Aorta (tissue), 5 donors: ENCODE measurements at places on chromosomes 2 and 18.
A peak's percentile ranks its signal among the peaks of the same experiment; 100 is the strongest.

- no peak for DNase-seq
Observed at GRCh38 chr2:69620870-69621269, 22.7 kb downstream of the AAK1 start.

- no peak for DNase-seq
Observed at GRCh38 chr2:205197468-205198139, 484.7 kb upstream of the NRP2 start.

DNA sequence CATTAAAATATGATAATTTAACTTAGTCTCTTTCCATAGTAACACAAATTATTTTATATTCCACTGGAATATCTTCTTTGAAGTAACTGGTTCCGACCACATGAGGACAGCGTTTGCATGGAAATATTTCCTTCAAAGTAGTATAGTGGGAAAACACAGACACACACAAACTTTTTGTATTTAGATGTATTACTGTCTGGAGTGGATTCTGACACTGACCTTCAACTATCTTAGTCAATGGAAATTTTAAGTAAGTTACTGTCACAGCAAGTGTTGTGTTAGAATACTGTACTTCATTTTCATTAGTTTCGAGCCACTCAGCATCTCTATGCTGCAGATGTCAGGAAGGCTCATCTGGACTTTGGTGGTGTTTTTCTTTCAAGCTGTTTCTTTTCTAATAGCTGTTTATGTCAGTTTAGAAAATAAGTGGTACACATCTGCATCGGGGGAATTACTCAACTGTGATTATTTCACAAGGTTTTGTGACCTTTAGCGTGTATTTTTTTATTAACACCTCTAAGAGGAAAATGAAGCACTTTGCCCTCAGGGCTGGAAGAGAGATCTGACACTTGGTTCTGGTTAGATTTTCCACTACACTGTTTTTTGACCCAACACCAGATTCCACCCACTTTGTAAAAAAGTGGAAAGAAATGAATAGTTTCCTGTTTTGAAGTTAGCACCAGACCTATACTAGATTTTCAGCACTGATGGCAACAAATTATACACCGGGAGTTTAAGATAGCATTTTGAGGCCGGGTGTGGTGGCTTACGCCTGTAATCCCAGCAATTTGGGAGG, 18.9 kb upstream of the THOC1 start:
- DNase-seq: no peak

DNA sequence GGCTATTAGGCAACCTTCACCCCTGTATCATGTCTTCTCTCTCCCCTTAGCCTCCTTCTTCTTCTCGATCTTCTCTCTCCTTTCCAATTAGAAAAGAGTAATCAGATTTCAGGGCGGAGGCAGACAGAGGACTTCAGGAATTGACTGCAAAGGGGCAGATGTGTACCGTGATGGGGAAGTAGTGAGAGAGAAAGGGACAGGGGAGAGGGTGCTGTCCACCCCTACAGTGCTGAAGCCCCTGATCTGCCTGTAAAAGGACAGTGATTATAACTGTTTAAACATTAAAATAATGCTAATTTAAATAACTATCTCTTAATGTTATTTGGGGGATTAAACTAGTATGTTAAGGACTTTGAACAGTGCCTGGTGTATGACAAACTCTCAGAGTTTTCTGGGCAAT, 178.5 kb downstream of the ACTR3 start:
- no peak for DNase-seq

DNA sequence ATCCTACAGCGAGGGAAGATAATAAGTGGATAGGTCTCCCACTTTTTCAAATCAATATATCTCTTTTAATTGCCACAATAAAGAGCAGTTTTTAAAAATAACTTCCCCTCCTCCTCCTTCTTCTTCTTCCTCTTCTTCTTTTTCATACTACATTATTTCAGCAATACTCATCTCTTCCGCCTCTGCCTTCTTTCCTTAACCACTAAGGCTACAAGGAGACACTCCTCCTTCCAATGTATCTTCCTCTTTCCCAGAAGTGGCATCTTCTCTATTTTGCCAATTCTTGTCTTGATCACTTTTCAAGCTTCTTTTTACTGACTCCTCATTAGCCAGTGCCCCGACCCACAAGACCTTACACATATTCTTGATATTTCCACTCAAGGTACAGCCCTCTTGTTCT, 546.6 kb upstream of the CHAC2 start:
- DNase-seq: no peak

DNA sequence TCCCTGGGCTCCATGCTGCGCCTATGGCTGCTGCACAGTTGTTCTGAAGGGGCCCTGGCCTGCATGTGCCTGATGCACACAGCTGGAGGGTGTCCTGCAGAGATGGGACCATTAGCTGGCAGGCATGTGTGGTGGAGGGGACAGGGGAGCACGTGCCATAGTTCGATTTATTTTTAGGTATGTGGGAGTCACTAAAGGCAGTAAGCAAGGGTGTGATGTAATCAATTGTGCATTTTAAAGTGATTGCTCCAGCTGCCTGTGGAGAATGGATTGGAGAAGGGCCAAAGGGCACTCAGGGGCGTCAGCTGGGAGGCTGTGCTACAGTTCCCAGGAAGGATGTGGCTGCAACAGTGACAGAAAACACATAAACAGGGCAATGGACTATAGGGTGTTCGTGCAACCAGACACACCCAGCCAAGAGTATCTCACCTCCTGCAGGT, 205.1 kb downstream of the ARL4C start:
- DNase-seq: no peak

- DNase-seq: no peak
Observed at GRCh38 chr2:139403948-139404347, 623.8 kb upstream of the NXPH2 start.

DNA sequence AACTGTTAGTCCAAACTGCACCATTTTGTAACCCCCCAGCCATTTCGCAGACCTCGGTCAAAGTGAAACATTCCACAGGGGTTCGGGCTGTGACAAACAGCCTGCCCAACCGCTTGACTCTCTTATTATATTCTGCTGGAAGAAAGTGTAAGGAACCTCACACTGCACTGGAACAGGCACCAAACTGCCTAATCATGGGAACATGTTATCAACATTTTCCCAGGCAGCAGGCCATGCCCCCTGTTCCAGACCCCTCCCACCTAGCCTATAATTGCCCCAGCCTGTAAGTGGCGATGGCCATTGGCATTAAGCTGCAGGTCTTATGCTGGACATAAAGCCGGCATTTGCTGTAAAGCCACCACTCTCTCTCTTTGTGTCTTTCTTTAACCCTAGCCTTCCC, 16.9 kb downstream of the LYG2 start:
- DNase-seq: no peak

- DNase-seq: no peak
Observed at GRCh38 chr2:230335864-230336506, 9.0 kb downstream of the SP140L start.

DNA sequence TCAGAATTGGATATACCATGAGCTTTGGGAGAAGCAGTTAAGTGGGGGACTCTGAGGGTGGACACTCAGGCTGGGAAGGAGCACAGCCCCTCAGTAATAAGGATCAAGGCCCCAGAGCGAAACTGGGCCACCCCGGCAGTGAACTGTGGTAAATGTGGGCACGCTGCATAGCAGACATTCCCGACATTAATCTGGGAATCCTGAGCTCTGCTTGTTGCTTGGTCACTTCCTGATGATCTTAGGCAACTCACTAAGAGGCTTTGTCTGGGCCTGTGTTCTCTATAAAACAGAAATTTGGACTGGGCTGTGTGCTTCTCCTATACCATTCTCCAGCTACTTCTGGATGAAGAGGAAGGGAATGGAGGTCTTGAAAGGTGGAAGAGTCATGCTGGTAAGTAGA, 4.8 kb downstream of the TGFBRAP1 start:
- DNase-seq: no peak

DNA sequence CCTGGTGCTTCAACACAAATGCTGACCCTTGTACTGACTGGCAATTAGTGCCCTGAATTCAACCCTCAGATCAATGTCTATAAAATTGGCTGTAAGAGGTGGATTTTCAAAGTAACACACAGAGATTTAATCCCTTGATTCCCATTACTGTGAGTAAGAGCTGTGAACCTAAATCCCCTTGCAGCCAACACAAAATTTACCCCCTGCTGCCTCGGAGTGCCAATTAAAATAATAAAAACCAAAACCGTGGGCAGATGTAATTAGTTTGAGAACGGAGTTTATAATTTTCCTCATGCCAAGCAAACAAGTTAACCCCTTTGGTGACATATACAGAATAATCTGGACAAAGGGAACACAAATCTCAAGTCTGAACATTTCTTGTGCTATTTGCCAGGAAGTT, 55.8 kb upstream of the REV1 start:
- no peak for DNase-seq

DNA sequence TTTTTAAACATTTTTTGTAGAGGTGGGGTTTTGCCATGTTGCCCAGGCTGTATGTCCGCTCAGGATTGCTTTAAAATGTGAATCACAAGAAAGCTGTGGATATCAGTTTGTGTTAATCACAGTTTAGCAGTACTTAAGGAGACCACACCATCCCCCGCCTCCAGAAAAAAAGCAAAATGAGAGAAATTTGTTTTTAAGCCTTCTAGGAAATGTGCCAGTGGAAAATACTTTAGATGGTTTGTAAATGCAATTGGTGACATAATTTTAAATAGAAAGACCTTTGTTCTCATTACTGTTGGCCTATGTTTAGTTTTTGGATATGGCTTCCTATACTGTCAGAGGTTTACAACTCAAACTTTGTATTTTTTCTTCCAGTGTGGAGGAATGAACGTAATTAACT, 27.0 kb downstream of the GCA start:
- DNase-seq: no peak

DNA sequence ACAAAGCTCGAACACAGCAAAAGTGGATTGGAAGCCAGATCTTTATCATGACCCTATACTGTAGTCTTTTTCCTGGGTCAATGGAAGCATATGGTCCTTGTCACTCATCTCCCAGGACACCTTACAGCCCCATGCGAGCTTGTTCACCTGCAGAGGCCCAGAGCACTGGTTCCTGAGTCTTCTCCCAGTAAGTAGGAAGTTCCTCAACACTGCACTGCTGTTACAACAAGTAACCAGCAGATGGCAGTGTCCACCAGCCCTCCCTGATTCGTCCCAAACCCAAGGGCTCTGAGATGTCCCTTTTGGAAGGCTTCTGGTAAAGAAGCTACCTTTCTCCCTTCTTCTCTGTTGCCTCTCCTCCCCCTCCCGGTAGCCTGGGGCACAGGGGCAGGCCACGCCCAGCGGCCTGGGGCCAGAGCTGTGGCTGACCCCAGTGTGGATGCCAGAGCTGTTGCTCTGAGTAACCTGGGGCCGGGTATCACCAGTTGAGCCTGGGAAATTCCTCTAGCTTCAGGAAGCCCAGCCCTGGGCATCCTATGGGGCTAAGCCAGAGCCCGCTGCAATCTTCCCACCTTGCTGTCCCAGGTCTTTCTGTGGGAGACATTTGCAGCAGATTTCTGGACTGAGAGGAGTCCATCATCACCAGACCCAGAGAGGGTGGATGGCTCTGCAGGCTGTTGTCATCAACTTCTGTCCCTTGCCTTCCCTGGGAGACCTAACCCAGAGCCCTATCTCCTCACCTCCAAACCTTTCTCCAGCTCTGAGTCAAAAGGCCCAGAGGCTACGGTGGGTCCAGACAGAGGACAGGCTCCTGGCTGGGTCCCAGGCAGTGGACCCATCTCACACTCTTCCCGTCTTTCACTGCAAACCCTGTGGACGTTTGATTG, 5.3 kb upstream of the GDF7 start:
- DNase-seq: no peak

DNA sequence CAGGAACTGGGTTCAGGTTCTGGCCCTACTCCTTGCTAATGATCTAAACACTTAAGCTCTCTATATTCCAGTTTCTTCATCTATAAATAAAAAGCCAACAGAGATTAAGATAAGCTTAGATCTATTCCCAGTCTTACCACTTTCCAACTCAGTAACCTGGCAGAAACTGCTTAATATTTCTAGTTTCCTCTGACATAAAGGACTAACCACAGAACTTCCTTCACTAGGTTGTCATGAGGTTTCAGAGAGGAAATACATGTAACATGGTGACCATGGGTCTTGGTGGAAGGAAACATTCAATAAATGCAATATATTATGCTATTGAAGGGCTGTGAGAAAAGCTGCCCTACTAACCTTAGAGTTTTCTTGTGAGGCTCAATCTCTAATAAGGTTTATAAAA, 114.4 kb upstream of the PDE1A start:
- DNase-seq: no peak

DNA sequence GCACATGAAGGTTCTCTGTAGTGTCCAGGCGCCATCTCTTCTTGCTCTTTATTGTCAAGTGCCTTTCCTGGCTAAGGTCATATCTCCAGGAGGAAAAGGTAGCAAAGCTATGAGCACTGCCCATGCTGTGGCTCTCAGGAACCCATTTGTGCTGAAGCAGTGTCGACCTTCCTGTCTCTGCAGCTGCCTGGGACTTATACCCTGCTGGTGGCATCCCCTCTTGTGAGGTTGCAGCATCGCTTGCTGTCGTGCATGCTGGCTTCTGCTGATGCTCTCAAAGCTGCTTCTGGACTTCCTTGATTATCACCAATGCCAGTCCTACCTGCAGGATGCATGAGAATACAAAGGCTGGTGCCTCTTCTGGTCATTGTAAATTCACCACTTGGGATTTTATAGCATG, 22.1 kb upstream of the PTPN2 start:
- no peak for DNase-seq

- DNase-seq: no peak
Observed at GRCh38 chr2:10915236-10915635, 3.5 kb downstream of the KCNF1 start.

- DNase-seq: no peak
Observed at GRCh38 chr2:168974428-168974827, 56.7 kb downstream of the ABCB11 start.

GRCh38 chr2:72149556-72150156, 2.0 kb upstream of the CYP26B1 start:
- DNase-seq: peak; percentile 42

GRCh38 chr2:86274918-86275275, 62.5 kb downstream of the REEP1 start:
- no peak for DNase-seq

DNA sequence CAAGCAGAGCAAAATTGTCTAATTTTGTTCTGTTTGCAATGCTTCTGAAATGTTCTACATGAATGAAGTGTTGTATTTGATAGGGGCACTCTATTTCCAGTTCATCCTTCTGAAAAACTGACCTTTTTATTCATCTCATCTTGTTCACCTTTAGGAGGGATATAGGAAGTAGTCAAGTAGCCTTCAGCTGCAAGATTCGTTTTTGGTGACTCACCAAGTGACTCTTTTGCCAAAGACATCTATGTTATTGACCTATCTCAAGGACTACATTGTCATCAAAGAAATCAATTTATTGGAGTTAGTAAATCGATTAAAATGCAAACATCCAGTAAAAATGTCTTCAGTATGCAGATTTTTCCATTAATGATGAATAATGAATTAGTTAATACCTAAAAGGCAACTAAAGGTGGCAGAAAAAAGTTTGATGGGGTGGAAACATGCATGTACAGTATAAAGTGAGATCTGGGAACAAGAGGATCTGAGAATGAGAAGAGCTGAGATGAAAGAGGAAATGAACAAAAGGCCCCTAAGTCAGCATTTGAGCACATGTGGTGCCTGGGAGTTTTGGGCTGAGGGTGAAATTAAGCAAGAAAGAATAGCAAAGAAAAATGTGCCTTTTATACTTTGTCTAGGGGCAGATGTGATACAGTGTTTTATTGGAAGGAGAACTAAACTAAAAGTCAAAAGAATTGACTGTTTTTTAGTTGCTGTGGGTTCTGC, 255.1 kb upstream of the LINC00305 start:
- DNase-seq: no peak

- DNase-seq: no peak
Observed at GRCh38 chr2:56476509-56477071, 292.8 kb downstream of the CCDC85A start.

GRCh38 chr2:57199663-57200062, 846.9 kb upstream of the VRK2 start:
- DNase-seq: no peak
